ENCODE measurements at places on chromosomes 6 and 20.

DNA sequence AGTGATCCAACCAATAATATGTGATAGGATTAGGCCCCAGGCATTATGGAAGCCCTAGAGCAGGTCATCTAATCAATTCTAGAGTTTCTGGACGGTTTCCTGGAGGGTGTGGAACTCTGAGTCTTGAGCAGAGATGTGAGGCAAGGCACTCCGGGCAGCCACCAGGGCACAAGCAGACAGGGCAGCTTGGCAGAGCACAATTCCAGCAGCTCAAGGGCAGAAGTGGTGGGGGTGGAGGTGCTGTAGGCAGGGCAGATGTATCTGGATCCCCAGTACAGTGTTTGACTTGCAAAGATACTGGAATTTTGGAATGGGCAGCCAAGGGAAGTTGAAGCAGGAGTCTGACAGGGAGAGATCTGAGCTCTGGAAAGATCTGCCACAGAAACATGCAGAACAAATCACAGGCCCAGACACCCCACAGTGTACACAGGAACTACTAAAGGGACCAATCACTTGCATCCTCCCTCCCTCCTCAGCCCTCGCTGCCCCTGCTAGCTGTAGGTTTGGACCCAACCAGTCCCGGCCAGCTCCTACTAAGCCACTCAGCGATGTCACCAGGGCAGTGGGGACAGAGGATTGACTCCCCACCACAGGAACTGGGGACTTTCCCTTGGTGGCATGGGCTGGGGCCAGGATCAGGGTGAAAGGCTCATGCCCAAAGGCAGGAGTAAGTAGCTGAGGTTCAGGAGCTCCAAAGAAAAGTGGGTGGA lies 47.0 kb downstream of the TFEB start:
- DNase-seq: no peak

- no peak for DNase-seq
Measured at GRCh38 chr20:346640-347316, at the start of gene NRSN2. Gene NRSN2 (plus strand): TSS chr20:347111. CDS start chr20:349644, 2,533 bp downstream.

DNA sequence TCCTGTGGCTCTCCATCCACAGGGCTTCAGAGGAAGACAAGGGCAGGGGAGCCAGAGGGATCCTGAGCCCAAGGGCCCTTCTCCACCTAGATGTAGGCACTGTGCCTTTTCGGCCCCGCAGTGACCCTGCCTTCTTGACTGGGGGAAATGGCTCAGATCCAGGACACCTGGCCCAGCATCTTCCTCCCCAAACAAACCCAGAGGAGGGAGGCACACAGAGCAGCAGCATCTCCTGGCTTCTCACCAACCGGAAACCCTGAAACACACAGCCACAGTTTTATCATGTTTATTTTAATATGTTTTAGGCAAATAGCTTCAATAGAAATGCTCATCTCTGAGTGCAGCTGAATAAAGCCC lies 84.5 kb upstream of the LRFN2 start:
- no peak for DNase-seq

GRCh38 chr6:67467341-67467740 lies 1167.7 kb upstream of the ADGRB3 start:
- DNase-seq: no peak

DNA sequence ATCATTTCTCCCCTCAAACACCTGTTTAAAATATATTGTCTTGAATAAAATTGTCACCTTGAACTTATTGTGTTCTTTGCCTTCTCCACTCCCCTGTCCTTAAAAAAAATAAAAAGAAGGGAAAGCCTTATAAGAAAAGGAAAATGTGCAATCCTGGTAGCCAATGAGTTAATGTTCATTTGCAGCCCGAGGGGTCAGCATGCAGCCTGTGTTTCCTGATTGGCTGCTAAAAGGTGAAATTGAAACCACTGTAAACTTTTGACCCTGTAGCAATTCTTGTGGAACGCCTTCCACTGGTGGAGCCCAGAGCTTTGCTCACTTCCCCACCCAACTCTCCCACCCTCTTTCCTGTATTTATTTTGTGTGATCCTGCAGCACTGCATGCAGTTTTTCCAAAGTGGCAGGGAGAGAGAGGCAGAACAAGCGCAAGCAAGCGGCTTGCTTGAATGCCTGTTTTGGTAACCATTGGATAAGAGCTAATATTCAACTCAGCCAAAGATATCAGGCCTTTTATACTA lies 74.9 kb downstream of the NCOA3 start:
- no peak for DNase-seq

DNA sequence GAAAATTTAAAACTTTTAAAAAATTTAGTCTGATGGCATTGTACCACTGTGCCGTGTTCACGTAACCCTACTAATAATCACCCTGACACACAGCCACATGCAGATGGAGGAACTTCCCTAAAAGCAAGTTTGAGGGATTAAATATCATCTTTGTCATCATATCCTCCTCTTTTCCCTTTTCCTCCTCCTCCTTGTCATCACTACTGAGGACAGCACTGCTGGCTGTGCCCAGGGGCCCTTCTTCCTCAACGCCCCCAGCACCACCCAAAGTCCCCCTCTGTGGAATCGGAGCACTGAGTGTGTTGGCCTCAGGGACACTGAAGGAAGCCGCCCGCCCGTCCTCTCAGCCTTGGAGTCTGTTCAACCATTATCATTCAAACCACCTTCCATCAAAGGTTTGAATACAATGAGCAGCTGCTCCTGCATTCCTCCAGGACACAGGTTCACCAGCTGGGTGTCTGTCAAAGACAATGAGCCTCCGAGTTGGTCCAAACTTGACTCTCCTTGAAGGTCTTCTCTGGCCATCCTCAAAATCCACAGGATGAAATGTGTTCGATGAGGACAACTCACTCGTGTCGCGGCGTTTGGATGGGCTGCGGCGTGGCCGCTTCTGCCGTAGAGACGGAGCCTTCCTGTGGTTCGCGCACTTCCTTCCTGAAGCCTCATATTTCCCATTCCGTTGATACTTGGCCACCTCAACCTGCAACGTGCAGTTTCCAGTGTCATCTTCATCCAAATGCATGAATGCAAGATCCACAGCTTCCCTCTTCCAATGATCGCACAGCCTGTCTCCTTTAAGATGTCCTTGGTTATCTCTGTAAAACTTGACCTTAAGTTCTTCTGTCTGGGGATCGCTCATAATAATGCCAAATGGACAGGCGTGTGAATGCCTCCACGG lies 23.3 kb downstream of the NQO2 start:
- no peak for DNase-seq

- peak; percentile 15 for DNase-seq
Measured at GRCh38 chr6:36735110-36736071, 37.8 kb downstream of the RAB44 start.

GRCh38 chr6:33654831-33655554 lies 33.9 kb downstream of the ITPR3 start:
- no peak for DNase-seq

- no peak for DNase-seq
Measured at GRCh38 chr6:138293428-138294395, 75.4 kb upstream of the PBOV1 start.

DNA sequence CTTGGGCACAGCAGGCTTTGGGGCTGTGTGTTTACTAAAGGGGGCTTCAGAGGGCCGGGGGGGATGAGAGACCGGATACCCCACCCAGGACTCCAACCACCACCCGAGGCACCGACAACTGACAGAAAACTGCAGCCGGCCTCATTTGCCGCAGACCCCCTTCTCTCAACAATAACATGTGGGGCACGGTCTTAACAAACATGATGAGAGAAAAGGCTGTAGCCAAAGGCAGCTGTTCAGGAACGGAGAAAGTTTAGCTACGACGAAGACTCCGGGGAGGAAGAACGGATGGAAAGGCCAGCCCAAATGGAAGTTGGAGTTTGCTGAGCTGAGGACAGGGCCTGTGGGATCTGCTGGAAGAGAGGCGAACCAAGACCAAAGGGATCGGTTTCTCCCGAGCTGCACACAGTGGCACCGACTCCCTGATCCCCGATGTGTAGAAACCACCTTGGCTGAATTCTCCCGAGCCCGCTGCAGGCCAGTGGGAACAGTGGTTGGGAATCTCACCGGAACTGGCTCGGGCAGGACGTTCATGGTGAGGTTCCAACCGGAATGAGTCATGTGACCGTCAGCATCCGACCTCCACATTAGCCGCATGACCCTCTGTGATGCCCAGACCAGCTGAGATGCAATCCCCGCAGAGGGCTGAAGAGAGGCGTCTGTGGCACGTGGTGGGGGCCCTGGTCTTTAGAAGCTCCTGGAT lies 359.3 kb downstream of the TAF4 start:
- DNase-seq: no peak

DNA sequence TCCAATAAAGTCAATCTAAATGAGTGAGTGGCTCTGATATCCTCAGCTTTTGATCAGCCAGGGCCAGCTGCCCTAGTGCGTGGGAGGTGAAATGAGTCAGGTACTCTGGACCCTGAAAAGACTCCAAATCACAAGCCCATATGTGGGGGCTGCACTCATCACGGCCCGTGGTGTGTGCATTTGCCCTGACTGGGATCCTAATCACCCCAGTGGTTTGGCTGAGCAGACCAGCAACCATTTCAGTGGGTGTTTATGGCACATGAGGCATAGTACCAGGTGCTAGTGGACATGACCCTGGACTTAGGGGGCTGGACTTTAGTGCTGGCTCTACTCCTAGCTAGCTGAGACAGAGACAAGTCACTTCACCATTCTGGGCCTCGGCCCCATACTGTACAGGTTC lies 39.4 kb downstream of the SCML4 start:
- no peak for DNase-seq

- DNase-seq: no peak
Measured at GRCh38 chr6:107390685-107391435, 68.5 kb downstream of the PDSS2 start.

DNA sequence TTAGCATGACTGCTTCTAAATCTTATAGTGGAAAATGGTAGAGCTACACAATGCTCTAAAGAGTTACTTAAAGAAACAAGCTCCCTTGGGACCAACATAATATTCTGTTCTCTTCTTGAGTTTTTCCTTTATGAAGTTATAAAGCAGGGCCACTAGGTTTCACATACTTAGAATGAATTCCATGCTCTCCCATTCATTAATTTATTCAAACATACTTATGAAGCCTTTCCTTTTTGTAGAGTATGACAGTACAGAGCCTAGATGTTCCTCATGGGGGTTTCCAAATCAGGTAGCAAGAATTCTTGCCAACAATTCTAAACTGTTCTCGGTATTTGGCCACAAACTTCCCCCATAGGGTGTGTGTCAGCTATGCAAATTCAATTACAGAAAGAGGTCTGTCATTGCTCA lies 20.6 kb upstream of the FABP7 start:
- no peak for DNase-seq

DNA sequence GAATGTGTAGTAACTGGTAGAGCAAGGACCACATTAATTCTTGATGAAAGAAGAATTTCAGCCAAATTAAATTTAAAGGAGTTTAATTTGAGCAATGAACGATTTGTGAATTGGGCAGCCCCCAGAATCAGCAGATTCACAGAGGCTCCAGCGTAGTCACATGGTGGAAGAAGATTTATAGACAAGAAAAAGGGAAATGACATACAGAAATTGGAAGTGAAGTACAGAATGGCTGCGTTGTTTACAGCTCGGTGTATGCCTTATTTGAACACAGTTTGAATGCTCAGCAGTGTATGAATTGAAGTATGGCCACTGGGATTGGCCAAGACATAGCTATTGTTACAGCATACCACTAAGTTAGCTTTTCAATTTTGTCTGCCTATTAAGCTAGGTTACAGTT lies 173.6 kb upstream of the ARG1 start:
- DNase-seq: no peak

DNA sequence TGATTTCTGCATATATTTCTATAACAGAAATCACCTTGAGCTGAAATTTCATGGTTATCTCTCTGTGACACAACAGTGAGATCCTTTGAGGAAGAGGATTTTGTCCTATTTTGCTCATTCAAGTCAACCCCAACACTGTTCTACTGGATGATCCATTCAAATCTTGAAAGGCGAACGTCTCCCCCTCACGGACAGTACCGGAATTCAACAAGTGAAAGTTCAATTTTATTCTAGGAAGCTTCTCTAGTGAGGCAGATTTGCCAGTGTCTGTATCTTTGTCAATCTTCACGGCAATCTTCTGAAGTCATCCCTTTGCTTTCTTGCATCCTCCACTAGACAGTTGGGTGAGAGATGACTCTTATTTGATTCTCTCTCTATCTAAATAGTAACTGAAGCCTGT lies 91.7 kb upstream of the PDE7B start:
- no peak for DNase-seq

- no peak for DNase-seq
Measured at GRCh38 chr20:3400260-3401155, 7.0 kb downstream of the DNAAF9 start.

DNA sequence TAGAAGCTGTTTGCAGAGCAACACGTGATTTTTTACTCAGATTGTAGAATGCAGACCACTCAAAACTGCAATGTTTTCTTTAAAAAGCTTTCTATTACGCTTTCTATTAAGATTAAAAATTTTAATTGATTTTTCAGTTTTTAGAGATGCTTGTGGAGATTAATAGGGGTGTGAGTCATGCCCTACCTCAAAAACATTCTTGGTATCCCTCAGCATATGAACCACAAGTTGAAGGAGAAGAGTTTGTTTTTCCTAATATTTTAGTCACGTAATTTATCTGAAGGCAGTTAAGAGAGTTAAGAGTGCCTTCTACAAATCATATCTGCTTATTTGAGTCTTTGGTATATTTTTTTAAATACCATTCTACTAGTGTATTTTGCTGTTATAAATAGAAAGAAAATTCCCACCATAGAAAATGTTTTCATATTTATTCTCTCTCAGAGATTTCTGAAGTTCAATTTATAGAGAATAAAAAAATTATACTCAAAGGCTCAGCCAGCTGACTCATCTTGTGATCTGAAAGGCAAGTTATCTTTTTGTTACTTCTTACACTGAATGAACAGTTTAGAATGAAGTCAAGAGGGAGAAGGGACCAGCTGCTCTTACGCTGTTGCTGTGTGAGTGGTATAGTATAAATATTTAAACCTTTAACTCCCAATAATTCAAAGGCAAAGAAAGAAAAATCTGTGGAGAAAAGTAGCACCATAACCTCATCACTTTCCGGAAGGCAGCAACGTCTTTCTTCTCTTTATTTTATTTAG lies 7.6 kb downstream of the RIPOR2 start:
- DNase-seq: no peak

DNA sequence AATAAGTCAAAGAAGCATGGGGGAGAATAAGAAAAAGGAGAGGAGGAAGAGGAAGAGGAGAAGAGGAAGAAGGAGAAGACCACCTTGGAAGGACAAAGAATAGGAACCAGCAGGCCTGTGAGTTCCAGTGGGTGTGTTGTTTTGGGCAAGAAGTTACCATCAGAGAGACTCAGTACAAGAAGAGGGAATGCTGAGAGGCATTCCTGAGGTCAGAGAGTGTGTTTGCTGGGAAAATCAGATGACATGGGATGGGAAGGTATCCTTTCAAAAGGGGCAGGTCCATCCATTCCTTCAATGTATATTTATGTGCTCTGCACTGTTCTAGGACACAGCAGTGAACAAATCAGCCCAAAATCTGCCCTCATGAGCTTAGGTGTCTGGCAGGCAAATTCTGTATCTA lies 40.5 kb upstream of the PRIM2 start:
- DNase-seq: no peak

DNA sequence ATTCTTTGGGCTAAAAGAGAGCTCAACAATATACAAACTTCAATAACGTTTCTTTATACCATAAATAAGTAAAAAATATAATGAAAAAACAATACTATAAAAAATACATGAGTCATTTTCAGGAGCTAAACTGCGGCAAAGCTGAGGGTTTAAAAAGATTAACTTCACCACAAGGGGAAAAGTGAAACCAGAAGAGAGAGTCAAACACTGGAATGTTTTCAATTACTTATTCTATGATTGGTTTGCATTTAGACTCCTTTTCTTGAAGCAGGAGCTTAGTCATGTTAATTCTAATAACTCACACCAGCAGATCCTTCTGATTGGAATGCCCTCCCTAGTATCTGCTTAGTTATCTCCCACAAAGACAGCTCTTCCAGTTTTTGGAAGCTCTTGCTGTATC lies 627.3 kb downstream of the UTRN start:
- DNase-seq: no peak
